Cardiac muscle cell (in vitro differentiated cells and primary cell): ENCODE measurements at places on chromosomes 1 and 21.

GRCh38 chr1:204520834-204521709 lies 4.9 kb downstream of the MDM4 start:
- no peak for DNase-seq

DNA sequence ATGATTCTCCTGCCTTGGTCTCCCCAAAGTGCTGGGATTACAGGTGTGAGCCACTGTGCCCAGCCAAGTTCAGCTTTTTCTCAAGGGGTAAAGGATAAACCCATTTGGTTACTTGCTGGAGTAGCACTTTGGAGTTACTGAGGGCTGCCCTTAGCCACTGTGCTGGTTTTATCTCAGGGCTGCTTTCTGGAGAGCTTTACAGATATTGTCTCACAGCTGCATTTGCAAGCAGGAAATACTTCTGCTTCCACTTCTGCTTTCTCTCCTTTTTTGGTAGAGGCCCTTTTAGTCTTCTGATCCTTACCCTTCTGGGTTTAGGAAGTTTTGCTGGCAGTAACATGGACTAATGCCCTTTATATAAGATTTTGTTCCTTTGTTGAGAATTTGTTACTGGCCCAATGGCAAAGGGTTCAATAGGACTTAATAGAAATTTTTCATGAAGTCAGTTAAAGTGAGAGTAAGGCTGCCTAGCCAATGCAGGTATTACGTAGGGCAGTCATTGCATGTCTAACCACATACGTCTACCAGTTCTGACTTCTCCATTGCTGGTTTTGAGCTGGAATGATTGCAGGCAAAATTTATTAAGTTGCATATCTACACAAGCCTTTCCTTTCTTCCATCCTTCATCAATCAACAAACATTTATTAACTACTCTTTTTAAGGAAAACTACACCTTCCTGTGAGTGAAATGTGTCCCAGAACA lies 24.4 kb downstream of the CAP1 start:
- DNase-seq = peak; percentile 31

- DNase-seq = peak; percentile 59
Measured at GRCh38 chr1:11893907-11894251, 32.3 kb downstream of the KIAA2013 start.

- DNase-seq = no peak
Measured at GRCh38 chr1:207335138-207335537, 13.7 kb downstream of the CD55 start.

DNA sequence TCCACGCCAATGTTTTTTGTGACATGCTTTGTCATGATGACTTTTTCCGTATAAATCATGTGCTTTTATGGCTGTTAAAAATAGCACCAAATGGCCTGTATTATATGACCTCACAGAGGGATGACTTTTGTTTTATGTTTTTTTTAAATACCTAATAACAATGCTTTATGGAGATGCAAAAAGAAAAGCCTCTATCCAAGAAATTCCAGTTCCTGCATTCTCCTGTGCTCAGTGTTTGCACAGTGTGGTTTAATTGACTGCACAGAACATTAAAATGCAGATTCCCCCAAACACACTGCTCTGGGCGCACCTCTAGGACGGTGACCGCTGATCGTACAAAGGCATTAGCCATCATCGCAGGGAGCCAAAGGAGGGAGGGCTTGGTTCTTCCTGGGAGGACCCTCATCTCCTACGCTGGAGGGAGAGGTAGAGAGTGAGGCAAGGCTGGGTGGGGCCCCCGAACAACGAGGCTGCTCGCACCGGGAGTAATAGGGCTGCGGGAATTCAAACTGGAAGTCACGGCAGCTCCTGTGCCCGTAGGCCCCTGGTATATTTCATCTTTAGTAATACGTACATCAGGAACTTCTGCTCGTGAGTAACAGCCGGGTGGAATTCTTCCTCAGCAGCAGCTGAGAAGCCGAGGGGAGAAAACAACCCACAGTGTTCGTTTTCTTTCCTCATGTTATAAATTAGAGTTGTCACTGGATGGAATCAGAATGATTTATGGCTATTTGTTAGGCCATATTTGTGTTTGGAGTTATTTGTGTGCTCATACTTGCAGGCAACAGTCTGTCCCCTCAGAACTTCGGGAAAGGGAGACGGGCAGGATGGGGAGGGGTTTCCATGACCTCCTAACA lies 465.6 kb downstream of the CAMTA1 start:
- no peak for DNase-seq

GRCh38 chr1:94529416-94529815 lies 12.1 kb downstream of the F3 start:
- DNase-seq = no peak

DNA sequence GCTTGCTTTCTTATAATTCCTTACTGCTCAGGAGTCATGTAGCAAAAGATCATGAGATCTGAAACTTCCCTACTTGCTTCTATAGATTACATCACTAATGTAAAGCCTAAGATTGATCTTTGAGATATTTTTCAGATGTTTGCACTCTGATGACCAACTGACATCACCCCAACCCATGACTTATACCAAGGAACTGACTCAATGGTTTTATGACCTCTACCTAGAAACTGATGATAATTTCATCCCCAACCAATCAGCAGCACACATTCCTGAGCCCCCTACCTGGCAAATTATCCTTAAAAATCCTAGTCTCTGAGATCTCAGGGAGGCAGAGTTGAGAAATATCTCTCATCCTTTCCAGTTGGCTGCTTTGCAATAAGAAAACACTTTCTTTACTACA lies 122.3 kb upstream of the CAMK1G start:
- no peak for DNase-seq

- peak; percentile 90 for DNase-seq
Measured at GRCh38 chr1:110155878-110156522, 5.7 kb downstream of the SLC6A17 start.

DNA sequence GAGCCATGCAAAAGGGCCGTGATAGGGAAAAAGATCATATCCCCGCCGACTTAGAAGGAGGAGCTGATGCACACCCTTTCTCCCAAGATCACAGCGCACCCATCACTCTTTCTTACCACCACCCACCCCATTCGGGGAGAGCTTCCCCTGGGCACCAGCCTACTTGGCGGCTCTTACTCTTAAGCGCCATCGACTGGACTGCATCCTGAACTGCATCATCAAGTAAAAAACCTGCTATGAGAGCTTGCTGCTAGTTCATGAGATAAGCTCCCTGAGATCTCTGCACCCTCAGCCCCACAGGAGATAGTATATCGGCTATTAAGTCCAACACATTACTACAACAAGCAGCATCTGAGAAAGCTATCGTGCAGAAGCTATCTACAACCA lies 125.1 kb downstream of the BARHL2 start:
- no peak for DNase-seq

DNA sequence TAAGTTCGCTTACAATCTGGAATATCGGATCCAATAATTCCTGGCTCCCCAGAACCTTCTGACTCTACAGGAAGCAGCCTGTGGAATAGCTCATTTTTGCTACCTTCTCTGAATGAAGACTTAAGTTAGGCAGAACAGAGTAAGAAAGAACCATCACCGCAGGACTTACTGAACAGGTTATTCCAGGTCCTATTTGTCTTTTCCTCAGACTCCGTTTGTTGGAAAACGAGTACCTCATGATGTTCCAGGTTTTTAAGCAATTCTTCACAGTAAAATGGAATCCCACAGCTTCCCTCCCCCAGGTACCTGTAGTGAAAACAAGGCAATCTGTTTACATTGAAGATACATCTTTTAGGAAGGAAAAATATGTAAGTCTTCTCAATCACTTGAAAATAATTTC lies 59.8 kb downstream of the ADCY10 start:
- no peak for DNase-seq

DNA sequence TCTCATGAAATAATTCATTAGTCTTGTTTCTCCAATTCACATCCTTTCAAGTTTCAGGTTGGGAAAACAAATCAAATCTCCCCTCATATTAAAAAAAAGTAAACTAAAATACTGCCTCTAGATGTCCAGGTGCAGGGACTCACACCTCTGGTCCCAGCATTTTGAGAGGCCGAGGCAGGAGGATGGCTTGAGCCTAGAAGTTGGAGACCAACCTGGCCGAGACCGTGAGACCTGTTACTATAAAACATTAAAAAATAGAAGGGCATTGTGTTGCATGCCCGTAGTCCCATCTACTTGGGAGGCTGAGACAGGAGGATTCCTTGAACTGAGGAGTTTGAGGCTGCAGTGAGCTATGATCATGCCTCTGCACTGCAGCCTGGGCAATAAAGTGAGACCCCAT lies 61.9 kb downstream of the ST6GALNAC5 start:
- no peak for DNase-seq

DNA sequence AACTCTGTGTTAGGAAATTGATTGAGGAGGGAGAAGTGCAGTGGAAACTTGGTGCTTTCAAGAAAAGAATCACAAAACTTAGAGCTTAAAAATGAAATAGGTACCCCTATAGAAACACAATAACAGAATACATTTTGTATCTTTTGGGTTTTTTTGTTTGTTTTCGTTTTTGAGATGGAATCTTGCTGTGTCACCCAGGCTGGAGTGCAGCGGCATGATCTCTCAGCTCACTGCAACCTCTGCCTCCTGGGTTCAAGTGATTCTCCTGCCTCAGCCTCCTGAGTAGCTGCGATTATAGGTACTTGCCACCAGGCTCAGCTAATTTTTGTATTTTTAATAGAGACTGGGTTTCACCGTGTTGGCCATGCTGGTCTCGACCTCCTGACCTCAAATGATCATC lies 51.5 kb upstream of the RAVER2 start:
- no peak for DNase-seq

DNA sequence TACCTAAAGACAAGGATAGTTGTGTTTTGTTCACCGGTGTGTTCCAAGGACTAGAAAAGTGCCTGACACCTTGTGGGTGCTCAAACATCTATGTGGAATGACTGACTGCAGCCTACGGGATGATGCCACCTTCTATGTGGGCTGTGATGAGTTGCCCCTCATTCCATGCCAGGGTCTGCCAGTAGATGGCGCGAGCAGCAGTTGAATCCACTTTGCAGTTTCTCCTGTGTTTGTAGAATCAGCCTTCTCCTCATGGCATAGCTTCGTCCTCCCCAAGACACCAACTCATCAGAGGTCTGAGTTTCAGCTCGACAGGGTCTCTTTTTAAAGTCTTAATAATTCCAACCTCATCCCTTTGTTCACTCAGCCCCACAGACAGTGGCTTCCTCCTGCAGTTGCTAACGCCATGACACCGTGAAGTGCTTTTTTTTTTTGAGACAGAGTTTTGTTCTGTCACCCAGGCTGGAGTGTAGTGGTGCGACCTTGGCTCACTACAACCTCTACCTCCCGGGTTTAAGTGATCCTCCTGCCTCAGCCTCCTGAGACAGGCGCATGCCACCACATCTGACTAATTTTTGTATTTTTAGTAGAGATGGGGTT lies 133.7 kb downstream of the CAPN8 start:
- DNase-seq = peak; percentile 61

DNA sequence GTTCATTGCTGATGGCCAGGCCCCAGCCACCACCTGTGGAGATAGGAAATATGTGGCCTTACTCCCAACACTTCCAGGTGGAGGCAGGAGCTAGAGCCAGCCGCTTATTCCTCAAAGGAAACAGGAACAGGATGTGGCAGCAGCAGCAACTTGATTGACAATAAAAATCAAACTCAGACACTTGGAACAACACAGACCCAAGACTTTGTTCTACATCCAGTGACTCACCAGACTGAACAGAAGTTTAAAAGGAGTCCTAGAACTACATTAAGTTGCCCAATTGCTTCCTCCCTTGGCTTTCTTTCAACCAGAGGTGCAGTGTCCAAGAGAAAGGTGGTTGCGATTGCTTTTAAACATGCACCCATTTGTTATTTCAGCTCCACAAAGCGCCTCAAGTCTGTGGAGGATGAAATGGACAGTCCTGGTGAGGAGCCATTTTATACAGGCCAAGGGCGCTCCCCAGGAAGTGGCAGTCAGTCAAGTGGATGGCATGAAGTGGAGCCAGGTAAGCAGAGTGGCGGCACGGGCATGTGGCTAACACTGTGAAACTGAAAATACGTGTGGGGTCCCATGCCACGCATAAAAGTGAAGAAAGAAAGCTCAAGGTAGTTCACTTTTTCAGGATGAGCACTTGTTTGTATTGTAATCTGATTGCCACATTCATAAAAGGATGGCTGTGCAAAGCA lies 276.6 kb downstream of the NFIA start:
- DNase-seq = peak; percentile 32

GRCh38 chr21:25080141-25080540 lies 527.1 kb downstream of the MRPL39 start:
- no peak for DNase-seq

GRCh38 chr1:150512846-150513245 lies 2.7 kb upstream of the FALEC start:
- no peak for DNase-seq

DNA sequence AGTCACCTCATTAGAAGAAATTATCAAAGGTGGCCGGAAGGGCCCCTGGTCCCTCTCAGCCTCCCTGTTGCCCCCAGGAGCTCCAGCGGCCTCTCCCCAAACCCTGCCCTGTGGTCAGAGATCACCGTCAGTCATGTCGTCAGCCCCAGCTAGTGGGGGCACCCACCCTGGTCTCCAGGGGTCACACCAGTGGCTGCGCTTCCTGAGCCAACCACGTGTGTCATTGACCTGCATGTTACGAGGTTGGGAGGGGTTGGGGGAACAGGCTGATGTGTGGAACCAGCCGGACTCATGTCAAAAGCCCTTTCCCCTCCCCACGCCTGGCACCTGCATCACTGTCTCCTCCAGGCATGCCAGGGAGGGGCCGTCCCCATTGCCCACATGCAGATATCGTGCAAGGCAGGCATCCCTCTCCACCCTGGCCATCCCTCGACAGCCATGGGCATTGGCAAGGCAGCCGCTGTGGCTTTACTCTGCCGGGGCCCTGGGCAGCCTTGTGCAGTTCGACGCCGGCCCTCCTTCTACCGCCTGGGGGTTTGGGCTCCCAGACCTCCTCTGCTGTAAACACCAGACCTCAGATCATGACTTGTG lies 128.7 kb downstream of the CRYAA start:
- no peak for DNase-seq
